ENCODE measurements at places on chromosomes 7 and 10.

DNA sequence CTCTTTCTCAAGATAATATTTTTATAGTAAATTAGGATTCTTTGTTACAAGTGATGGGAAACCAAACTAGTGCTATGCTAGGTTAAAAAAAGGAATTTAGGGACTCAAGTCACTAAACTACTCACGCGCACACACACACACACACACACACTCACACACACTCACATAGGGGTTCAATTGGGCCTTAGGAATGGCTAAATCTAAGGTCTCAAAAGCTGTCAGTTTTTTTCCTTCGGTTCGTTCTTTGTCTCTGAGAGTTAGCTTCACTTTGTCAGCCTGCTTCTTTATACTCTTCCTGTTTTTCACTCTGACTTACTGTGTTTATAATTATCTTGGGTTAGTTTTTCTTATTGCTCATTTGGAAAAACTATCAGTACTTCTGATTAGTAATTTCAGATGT is 138.9 kb downstream of the ADK start:
- DNase-seq: no peak

DNA sequence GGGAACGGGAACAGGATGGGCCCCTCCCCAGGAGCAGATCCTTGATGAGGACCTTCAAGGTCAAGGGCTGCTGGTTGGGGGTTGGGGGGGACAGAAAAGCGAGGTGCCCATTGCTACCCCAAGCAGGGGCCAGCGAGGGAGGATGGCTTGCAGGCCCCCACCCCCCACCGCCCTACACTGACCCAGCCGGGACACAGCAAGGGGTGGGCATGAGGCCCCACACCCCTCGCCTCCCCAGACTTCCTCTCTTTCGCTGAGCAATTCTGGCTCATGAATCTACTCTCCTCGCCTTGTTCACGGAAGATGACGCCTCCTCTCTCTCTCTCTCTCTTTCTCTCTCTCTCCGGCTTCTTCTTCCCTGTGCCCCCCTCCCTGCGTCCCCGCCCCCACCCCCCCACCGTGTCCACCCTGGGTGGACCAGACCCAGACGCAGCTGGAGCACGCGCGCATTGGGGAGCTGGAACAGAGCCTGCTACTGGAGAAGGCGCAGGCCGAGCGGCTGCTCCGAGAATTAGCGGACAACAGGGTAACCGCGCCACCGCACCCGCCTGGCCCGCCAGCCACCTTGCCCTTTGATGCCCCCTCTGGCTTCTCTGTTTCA is 81.1 kb upstream of the GTF2IRD1 start:
- DNase-seq: no peak

DNA sequence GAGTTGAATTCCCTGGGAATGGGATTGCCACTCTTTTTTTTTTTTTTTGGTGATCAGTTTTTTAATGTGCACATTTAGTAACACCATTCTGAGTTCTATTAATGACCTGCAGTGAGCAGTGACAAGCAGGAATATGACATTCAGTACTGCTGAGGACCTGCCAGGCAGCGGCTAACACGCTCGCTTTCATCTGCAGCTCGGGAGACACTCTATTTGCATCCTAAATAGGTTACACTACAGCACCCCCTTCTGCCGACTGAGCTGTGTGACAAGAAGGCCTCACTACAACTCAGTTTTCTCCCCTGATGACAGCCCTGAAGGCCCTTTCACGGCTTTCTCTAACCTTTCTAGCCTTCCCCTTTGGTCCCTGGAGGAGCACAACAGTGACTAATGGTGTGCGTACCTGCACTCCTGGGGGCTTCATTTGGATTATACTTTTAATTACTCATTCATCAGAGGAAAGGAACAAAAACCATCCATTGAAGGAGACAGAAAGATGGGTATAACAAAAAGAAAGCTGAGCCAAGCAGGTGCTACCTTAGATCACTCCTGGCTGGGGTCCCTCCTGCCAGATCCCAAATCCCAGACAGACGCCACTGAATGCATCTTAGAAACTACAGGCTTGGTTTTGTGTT is 872.4 kb downstream of the LRMDA start:
- DNase-seq: no peak

GRCh38 chr7:49866910-49867309 is 93.5 kb downstream of the VWC2 start:
- no peak for DNase-seq

DNA sequence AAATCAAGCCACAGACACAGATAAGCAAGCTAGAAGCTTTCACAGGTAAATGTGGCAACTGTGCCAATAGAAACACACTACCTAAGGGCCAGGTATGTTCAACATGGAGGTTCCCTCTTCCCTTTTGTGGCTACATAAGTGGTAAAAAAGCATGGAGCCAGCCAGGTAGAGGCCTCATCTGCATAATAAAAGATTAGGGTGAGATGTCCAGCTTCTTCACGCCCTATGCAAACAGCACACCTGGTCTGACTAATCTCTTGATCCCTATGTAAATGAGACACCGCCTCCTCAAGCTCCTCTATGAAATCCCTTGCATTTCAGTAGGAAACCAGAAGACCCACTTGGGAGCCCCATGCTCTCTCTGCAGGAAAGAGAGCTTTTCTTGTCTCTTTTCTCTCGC is 282.2 kb downstream of the NEBL start:
- no peak for DNase-seq

DNA sequence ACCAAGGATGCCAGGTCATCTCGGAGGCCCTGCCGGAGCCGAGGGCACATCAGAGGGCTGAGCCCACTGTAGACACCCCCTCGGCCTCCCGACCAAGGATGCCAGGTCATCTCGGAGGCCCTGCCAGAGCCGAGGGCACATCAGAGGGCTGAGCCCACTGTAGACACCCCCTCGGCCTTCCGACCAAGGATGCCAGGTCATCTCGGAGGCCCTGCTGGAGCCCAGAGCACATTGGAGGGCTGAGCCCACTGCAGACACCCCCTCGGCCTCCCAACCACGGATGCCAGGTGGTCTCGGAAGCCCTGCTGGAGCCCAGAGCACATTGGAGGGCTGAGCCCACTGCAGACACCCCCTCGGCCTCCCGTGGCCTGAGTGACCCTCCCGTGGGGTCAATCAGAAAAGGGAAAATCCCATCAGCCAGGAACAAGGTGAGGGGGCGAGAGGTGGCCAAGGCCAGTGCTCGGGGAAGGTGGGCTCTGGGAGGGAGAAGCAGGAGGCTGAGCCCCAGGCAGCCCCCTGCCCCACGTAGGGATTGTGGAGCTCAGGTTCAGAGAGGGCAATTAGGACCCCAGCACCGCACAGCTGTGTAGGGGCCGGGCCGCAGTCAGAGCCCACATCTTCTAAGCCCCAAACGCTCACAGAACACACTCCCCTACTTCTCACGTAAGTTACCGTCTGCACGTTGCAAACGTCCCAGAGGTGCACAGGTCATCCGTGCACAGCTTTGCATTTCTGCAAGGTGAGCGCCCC is 37.6 kb upstream of the FOXL3 start:
- no peak for DNase-seq

Data from retinal pigment epithelial cell (primary cell).